ENCODE measurements at places on chromosomes 3 and 15.

GRCh38 chr3:119416873-119417272, 46.5 kb downstream of the TMEM39A start:
- no peak for DNase-seq

GRCh38 chr3:177836671-177837070, 639.4 kb upstream of the TBL1XR1 start:
- DNase-seq = no peak

- DNase-seq = no peak
These were observed 74.7 kb downstream of the NPTN start for GRCh38 chr15:73558529-73558928.

DNA sequence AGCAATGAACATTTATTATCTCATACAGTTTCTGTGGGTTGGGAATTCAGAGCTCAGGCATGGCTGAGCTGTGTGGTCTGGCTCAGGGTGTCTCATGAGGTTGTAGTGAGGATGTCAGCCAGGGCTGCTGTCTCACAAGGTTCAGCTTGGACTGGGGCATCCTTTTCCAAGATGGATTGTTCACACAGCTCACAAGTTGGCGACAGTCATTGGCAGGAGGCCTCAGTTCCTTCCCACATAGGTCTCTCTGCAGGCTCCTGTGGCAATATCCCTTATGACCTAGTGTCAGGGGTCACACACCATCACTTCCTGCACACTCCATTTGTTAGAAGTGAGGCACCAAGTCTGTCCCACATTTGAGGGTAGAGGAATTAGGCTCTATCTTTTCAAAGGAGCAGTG, 56.0 kb downstream of the RPLP1 start:
- DNase-seq = no peak

- no peak for DNase-seq
These were observed 25.6 kb upstream of the FAM174B start for GRCh38 chr15:92681141-92681631.

GRCh38 chr15:45442507-45443135, 64.3 kb upstream of the GATM start:
- DNase-seq = no peak

DNA sequence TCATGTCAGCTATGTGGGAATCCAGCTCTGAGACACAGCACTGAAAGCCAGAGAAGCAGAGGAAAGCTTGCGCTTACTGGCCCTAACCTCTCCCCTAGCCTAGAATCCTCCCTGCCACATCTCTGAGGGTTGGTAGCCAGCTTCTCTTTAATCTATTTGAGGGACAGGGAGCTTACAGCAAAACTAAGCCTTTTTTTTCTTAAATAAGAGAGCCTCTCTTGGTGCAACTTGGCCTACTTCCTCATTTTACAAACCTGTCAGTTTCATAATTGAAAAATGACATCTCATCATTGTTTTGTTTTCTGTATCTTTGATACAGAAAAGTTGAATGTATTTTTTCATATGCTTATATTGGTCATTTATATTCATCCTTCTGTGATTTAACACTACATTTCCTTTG, 193.9 kb downstream of the ZNF621 start:
- DNase-seq = no peak

DNA sequence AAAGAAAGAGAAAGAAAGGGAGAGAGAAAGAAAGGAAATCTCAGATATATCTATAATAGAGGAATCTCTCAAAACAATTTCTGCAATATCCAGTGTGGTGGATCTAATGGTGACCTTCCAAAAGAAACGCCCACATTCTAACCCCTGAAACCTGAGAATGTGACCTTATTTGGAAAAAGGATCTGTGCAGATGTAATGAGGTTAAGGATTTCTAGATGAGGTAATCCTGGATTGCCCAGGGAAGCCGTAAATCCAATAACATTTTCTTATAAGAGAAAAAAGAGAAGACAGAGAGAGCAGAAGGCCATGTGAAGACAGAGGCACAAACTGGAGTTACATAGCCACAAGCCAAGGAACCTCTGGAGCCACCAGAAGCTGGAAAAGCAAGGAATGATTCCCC, 307.6 kb downstream of the ZBTB20 start:
- no peak for DNase-seq

GRCh38 chr3:131494706-131495105, 8.1 kb downstream of the MRPL3 start:
- no peak for DNase-seq
